ENCODE measurements at places on chromosomes 13 and 19.
A peak's percentile ranks its signal among the peaks of the same experiment; 100 is the strongest.

DNA sequence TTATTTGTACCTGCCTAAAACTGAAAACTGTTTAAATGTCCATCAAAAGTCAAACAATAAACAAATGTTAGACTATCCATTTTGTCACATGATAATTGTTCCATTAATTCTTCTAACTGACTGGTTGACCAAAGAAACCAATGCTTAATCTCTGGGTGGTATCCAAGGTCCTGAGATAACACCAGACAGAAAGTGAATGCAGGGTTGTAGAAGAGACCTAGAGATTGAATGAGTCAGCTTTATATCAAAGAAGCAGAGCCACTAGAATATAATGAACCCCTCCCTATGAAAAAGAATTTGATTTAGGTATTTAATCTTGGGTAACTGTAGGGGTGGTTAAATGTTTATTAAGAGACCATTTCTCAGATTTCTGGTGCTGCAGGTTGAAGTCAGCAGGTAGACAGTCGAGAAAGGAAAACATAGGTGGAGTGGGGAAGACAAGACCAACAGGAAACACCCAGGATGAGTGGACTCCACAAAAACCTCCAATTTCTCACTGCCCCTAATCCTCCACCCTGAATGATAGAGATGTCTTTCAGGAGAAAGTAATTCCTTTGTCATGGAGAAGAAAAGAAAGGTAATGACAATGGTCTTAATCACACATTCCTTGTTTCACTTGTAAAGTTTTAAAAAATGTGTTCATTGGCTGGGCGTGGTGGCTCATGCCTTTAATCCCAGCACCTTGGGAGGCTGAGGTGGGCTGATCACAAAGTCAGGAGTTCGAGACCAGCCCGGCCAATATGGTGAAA is 536.4 kb downstream of the IRS2 start:
- DNase-seq = no peak

DNA sequence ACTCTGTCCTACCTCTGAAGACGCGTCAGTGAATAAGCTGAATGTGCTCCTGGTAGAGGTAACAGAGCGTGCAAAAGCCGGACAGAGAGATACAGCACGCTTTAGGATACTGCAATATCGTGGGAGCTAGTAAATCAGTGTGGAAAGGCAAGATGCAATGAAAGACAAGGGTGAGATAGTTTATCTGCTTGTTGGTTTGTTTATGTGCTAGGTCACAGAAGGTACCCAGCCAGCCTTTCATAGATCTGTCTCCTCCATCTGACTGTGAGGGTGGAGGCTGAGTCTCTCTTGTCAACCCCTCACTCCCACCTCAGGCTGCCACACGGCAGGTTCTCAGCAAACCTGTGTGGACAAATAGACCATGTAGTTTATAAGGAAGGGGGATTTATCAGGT is 904 bp upstream of the GIPC1 start:
- no peak for DNase-seq

GRCh38 chr19:35122687-35123551 is 7.3 kb downstream of the FXYD3 start:
- no peak for DNase-seq

- peak; percentile 24 for DNase-seq
These were observed 4.4 kb downstream of the ATP12A start for GRCh38 chr13:24684600-24684998.

- DNase-seq = peak; percentile 59
These were observed 47.6 kb upstream of the MAP3K10 start for GRCh38 chr19:40143612-40144011.

GRCh38 chr13:99658261-99658991 is 157.2 kb downstream of the TM9SF2 start:
- peak; percentile 57 for DNase-seq

DNA sequence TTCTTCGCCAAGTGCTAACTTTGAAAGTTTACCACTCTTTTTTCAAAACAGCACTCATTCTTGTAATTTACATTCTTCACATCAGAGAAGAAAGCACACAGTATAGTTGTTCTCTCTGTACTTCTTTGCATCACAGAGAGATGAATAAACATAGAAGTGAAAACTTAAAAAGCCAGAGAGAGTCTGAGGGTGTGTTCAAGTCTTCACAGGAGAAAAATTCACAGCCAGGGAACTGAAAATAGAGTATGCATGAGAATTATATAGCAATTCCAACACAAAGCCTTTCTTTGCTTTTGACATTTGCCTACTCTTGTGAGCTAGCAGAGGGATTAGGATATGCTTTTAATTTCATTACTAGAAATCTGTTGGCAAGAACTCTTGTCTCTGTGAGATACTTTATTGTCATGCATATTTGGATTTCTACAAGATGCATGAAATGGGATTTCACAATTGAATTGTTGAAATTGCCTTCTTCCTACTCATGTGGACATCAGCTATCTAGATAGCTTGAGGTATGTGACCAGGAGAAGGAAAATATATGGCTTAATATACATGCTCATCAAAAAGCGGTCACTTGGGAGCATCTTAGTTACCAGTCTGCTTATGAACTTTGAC is 166.1 kb downstream of the SLC7A1 start:
- DNase-seq = no peak

- DNase-seq = peak; percentile 93
These were observed 1.3 kb upstream of the KCNC3 start for GRCh38 chr19:50330365-50331078.

GRCh38 chr13:30927595-30927994 is 4.9 kb upstream of the TEX26 start:
- no peak for DNase-seq

- DNase-seq = no peak
These were observed 3.8 kb upstream of the CCDC124 start for GRCh38 chr19:17929056-17929455.

DNA sequence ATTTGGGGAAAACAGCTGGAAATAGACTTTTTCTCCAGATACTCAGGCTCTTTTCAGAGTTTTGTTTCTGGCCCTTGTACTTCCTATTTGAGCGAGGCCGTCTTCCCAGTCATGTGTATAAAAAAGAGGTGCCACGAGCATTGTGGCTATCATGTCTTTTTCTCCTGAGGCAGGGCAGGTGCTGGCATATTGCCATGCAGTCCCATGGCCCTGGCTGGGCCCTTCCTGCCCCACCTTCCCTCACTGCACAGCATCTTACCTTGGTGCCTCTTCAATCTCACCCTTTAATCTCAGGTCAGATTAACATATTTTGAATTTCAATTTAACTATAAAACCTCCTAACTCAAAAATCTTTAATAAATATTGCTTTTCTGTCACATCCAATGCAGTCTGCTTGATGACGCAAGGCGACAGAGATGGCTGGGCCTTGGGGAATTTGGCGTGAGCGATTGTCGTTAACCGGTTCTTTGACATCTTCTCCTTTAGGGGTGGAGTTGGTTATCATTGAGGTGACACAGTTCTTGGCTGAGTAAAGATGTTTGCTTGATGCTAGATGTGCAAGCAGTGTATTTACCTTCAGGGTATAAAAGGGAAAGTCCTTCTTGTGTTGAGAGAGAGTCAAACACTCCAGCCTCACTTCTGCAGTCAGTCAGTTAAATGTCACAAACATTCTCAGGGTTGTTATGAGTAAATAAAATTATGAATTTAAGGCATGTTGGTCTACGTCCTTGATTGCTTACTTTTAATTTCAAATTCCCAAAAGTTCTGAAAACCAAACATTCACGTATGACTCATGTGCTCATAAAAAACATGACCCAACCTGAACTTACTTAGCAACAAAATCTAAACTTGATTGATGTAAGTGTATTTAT is 289.9 kb downstream of the MYO16 start:
- no peak for DNase-seq

GRCh38 chr19:18450931-18451836 is 13.3 kb upstream of the ISYNA1 start:
- peak; percentile 88 for DNase-seq

DNA sequence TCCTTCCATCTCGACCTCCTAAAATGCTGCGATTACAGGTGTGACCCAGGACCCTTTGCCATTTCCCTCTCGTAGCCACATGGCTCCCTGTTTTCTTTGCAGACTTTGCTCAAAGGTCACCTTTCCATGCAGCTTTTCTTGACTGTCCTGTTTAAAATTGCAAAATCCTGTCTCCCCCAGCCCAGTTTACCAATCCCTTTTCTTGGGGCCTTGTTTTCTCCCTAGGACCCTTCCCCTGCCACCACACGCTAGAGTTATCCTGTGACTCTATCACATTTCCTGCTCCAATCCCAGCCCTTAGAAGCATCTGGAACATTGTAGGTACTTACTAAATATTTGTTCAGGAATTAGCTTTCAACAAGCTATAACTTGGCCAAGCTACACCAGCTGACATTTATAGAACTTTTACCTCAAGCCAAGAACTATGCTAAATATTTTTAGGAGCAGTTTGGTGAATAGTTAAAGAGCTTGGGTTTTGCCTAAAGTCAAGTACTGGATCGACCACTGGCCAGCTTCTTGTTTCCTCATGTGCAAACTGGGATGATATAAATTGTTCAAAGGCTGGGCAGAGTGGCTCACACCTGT is 9.1 kb upstream of the SERTAD3 start:
- DNase-seq = no peak

- DNase-seq = no peak
These were observed 41.7 kb downstream of the SIAH3 start for GRCh38 chr13:45809801-45810394.

DNA sequence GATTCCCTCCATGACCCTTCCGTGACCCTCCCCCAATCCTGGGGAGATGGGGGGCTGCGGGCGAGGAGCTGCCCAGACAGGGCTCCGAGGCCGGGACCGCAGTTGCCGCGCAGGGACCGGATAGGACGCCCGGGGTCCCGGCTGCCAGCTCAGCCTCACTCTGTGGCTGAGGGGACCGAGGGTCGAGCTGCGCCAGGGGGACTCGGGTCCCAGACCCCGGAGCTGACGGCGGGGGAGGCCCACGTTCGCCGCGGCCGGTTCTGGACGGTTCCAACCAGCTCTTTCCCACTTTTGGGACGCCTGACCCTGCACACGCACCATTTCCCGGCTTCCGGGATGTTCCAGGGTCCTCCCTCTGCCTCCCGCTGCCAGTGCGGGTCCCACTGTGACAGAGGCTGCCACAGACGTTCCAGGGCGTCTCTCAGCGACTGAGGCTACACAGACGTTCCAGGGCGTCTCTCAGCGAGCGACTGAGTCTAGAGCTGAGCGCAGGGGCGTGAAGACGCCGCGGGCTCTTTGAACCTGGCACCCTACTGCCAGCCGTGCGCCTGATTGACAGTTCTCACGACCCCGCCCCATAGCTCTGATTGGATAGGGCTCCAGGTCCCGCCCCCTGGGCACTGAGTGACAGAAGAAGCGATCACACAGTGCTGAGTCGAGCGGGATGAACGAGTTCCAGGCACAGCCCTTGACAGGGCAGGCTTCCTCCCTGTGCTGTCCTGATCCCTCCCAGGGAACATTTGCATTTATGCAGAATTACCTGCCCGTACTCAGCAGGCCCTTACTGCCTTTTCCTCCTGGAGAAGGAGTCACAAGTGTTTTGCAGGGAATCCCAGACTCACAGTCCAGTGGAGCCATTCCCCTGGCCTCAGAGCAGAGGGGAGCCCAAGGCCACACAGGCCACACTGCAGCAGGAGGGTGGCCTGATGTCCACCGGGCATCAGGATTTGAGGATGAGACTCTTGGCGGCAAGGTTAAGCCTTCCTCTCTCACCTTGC is at the start of gene ZNF563:
Gene ZNF563 (minus strand): TSS at position 472 of the 998 bp plus-strand sequence. CDS start 151 bp downstream, at position 321.
- DNase-seq = peak; percentile 98

- DNase-seq = no peak
These were observed at the start of gene FPR1 for GRCh38 chr19:51751655-51752054. Gene FPR1, minus strand, starts transcription at chr19:51751878. Its CDS starts 4,884 bp downstream, at chr19:51746994.

GRCh38 chr19:18946918-18947317 is 5.9 kb upstream of the HOMER3 start:
- DNase-seq = no peak

DNA sequence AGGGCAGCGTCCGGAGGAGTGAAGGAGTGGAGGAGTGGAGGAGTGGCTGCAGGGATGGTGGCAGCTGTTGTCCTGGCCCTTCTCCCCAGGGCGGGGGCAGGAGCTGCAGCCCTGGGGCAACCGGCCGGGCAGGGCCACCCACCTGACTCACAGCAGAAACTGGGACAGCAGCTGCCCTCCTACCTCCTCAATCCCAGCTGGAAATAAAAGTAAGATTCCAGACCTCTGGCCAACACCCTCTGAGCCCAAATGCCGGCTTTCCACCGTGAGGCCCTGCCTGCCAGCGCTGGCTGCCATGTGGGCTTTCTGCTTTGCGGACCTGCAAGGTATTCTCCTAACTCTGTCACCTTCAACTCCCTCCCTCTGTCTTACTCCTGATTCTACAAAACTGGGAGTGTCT is 3.3 kb upstream of the CLPP start:
- DNase-seq = no peak

- peak; percentile 23 for DNase-seq
These were observed 569 bp upstream of the MCF2L start for GRCh38 chr13:112968380-112968909.

DNA sequence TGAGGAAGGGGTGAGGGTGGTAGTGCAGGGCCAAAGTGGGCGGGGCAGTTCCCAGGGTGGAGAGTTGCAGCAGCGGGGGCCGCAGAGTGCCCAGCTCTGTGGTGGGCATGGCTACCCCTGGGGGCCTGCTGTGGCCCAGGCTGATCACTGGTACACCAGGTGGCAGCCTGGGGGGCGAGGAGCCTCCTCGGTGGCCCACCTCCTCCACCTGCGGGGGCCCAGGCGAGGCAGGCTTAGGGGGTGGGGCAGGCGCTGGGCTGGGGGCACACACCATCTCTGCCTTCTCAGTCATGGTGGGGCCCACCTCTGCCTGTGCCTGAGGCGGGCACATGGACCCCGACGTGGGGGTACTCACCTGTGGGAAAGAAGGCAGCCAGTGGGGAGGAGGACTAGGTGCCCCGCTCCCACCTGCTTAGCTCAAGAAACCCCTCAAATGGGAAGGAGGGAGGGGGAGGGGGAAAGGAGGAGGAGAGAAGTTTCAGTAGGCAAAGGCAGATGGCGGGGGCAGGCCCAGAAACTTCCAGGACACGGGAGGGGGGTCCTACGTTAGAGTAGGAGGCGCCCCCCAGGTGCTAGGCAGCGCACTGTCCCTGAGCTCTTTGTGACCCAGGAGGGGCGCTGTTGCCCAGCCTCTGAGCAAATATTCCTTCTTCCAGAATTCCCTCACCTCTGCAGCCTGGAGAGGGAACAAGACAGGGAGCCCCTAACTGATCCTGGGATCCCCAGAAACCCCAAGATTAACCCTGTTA is 1.6 kb downstream of the LYL1 start:
- DNase-seq = no peak

GRCh38 chr19:3814648-3815047 is 28.5 kb upstream of the MATK start:
- no peak for DNase-seq

GRCh38 chr19:39539165-39539517 is 820 bp downstream of the EID2 start:
- no peak for DNase-seq

DNA sequence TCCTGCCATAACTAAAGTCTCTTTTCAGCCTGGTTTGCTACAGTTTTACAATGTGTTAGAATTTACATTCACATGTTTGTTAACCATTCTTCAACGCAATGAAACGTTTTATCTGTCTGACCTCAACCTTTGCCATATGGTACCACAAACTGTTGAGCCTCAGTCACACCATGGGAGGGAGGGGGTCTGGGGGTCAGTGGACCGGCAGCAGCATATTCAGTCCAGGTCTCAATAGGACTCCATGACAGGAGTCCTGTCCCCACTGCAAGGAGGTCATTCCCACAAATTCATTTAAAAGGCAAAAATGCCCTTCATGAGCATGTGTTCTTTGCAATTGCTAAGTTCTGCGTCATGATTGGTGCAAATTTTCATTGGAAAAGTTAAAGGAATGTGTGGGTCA is 66.6 kb upstream of the OLFM4 start:
- no peak for DNase-seq

- DNase-seq = no peak
These were observed 99.6 kb downstream of the ING1 start for GRCh38 chr13:110812869-110813645.

GRCh38 chr13:31227870-31228269 is 28.1 kb downstream of the B3GLCT start:
- DNase-seq = no peak

Data from activated CD4-positive, alpha-beta memory T cell treated with anti-CD3 and anti-CD28 coated beads, Interleukin-2, amount 10 ng/mL, durations not matched to agents 7 days and 5 days (primary cell).